ENCODE measurements at places on chromosomes 12 and 14.

DNA sequence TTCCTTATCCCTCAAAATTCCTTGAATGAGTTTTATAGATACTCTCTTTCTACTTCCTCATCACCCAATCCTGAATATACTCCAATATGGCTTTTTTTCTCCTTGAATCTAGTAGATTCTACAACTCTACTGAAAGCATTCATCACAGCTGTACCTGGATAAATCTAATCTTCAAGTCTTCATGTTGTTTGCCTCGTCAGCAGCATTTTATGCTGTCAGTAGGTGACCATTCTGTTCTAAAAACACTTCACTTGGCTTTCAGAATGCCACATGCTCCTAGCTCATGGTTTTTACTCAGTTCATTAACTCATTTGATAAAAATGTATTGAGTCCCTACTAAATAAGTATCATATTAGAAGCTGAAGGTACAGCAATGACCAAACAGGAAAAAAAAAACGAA is 113.3 kb downstream of the NOVA1 start:
- no peak for DNase-seq

DNA sequence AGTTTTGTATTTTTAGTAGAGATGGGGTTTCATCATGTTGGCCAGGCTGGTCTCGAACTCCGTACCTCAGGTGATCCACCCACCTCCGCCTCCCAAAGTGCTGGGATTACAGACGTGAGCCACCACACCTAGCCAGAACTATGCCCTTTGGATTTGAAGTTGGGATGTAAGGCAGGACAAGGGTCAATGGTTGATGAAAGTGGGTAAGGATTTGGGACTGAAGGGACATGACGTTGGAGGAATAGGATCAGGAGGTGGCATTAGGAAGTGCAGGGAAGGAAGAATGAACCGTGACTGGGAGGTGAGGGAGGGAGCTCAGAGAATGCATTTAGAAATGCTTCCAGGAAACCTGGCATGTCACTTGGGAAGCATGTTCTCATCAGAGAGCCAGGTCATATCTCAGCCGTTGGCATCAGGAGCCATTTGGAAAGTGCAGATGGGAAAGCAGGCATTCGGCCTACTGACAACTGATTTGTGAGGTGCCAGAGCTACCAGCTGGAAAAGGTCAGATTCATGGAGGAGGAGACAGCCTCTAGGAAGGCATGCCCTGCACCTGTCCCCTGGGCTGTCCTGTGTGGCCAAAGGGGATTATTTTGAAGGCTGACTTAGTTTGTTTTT is 2.2 kb downstream of the CRADD start:
- DNase-seq: no peak

GRCh38 chr14:23631702-23632460 is 4.3 kb upstream of the DHRS2 start:
- peak; percentile 85 for DNase-seq

- no peak for DNase-seq
These were observed 20.7 kb downstream of the TSPAN9 start for GRCh38 chr12:3097836-3098235.

GRCh38 chr12:118429688-118430383 is 53.5 kb downstream of the SUDS3 start:
- DNase-seq: no peak

GRCh38 chr12:65949009-65949623 is 124.8 kb downstream of the HMGA2 start:
- no peak for DNase-seq

- DNase-seq: no peak
These were observed 170.2 kb upstream of the HMGA2 start for GRCh38 chr12:65653946-65654629.

DNA sequence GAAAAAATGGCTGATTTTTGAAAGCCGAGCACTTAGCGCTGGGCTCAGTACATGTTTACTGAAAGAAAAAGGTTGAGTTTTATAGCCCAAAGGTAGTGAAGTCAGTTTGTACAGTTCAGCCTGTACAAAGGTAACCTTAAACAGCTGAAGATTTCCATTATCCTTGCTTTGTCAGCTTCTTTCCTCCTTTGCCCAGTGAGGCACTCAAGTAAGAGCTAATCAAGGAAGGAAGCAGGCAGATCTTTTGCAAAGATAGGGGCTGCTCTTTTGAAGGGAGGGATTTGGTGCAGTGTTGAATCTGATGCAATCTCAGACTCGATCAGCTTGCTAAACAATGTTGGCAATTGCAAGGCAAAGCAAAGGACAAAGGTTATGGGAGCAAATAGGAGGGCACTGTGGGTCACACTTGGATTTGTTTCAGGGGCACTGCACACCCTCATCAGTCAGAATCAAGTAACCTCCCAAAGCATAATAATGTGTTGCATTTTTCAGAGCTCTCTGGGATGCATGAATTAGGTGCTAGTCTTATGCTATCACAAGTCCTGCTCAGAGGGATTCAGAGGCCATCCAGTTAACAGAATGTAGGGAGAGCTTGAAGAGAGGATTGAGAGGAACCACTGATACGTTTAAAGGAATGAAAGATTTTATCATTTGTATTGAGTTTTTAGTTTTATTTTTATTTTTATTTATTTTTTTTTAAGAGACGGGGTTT is 44.4 kb downstream of the ANO6 start:
- DNase-seq: peak; percentile 79

DNA sequence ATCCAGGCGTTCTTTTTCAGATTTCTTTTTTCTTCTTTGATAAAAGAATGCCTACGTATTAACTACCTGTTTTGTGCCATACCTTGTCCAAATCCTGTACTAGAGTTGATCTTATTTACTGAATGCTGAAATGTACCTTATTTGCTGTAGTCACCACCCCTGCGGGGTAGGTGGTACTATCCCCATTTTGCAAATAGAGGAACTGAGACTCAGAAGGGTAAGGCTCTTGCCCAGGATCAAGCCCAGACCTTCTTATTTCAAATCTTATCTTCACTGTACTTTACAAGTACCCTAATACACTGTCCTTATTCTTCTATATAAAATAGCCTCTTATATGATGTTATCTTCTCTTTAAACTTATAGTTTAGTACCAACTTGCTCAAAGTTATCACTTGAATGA is 206.5 kb downstream of the SLC41A2 start:
- DNase-seq: no peak

DNA sequence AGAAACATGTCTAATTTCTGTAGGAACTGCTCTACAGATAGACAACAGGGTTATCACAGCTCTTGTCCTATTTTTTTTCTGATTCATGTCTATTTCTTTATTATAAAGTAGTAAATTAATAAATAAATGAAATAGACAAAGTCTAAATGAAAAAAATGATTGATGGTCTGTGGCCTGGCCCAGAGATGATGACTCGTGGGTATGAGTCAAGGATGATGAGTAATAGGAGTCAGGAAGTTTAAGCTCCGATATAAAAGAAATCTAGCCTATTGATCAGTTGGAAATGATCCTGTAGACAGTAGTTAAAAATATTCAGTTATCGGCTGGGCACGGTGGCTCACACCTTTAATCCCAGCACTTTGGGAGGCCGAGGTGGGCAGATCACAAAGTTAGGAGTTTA is 90.6 kb upstream of the RTL1 start:
- DNase-seq: no peak

- no peak for DNase-seq
These were observed 30.9 kb downstream of the TDP1 start for GRCh38 chr14:89986462-89987160.

- DNase-seq: no peak
These were observed 4.0 kb downstream of the CRIP2 start for GRCh38 chr14:105478398-105479251.

DNA sequence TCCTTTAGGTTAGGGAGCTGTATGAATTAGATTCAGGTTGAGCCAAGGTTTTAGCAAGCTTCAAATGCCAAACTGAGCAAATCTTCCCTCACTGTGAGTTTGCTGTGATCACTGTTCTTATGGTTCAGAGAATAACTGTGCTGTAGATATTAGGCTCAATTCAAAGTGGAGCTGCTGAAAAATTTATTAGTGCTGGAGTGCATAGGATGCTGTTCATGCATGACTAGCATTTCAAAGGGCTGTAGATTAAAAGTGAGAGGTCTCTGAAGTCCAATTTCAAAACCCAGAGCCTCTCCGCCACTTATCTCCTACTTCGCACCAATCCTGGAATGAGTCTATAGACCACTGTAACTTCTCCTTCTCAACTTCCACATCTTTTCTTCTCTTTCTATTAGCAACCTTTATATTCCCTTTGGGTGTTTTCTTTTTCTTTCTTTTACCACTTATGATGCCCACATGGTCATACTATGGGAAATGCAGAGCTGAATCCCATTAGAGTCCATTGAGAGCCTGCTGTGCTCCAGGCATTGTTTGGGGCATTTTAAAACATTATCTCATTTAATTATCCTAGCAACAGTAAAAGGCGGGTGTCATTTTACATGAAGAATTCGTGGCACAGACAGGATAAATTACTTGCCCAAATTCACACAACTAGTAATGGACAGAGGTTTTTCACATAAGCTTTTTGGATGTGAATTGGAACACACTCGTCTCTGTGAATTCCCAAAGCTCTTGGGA is 77.5 kb upstream of the EEA1 start:
- DNase-seq: peak; percentile 83

DNA sequence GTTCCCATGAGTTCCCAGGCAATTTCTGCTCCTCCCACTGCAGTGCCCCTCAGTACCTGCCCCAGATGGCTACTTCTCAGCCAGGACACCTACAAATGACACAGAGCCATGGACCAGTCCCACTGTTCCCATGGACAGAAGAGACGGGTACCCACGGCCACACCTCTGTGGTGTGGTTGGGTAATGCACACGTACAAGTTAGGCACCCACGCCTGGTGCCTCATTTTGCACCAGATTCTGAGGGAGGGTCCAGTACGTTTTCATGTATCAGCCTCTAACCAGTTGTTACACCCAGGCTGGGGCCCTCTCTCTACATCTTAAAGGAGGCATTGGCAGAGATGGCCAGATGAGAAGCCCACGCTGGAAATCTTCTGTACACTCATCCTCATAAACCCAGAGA is 114.0 kb downstream of the DICER1 start:
- DNase-seq: no peak

DNA sequence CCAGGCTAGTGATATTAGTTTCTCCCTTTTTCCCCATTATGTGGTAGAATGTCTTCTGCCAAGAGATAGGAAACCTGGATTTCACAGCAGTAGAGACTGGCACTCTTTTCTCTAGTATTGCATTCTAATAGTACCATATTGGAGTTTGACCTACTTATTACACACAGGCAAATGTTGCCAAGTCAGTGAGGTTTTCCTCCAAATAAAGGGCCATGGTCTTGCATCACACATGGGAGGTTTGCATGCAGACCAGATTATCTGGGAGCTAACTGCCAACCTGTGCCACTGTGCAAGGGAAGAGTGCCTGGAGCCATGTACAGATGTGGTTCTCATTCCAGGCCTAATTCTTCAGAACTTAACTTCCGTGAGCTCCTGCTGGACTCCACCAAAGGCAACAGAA is 113.3 kb downstream of the ANO6 start:
- DNase-seq: no peak

DNA sequence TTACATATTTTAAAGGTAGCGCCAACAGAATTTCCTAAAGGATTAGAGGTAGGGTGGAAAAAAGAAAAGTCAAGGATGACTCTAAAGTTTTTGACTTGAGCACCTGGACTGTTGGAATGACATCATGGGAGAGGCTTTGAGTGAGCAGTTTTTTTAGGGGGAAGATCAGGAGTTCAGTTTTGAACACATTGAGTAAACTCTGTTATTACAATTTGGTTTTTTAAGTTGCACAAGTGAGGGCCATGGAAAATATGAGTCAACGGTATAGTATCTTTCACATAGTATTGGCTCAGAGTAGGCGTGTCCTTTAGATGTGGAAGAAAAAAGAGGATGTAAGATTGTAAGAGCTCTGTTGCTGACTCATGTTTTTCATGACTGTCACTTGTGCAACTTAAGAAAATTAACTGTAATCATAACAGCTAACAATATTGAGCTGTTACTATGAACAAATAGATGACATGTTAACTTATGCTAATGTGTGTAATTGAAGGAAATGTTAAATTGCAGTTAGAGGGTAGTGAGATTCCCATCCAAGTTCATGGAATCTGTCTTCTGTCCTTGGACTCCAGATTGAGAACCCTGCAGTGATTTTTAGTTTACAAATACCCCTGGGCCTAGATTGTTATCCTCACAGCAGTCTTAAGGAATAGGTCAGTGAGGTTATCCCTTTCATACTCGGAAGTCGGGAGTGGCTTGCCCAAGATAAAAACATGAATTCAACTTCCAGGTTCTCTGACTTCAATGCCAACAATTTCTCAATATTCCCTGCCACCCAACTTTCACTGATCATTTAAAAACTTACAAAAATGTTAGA is 48.2 kb upstream of the ATP2B1 start:
- DNase-seq: peak; percentile 86

DNA sequence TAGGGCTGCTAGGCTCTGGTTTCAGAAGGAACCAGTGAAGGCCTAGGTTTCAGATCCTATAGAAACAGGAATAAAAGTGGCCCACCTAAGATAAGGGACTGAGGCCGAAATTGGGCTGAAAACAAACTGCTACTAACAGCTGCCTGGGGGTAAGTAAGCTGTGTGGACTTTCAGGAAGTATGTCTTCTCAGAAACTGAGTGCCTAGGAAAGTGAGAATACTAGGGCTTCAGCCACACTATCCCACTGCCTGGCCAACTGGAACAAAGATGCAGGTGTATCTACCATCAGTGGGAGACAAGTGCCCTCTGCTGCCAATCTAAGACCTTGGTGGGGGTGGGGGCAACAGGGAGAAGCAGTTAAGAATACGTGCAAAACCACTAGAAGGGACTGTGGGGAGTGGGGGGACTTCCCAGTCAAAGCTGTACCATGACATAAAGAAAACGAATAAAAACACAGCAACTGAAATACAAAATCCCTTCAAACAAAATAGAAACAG is 82.5 kb downstream of the MED13L start:
- DNase-seq: no peak

Data from A673 (cell line).